ENCODE measurements at places on chromosomes 3 and 15.

GRCh38 chr15:36632226-36632625 lies 52.8 kb downstream of the CDIN1 start:
- DNase-seq, result peak; percentile 11

- no peak for DNase-seq
Measured at GRCh38 chr3:117798221-117798620, 1088.6 kb downstream of the TUSC7 start.

DNA sequence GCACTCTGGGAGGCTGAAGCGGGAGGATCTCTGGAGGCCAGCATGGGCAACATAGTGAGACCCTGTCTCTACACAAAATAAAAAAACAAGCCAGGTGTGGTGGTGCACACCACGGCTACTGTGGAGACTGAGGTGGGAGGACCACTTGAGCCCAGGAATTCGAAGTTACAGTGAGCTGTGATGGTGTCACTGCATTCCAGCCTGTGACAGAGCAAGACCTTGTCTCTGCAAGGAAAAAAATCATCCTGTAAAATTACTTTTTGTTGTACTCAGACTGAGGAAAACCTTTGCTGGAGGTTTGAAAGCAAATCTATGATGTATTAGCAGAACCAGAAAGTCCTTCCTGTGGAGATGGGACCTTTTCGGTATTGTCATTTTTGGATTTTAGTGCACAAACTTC lies 63.3 kb downstream of the ATP1B3 start:
- DNase-seq, result no peak

DNA sequence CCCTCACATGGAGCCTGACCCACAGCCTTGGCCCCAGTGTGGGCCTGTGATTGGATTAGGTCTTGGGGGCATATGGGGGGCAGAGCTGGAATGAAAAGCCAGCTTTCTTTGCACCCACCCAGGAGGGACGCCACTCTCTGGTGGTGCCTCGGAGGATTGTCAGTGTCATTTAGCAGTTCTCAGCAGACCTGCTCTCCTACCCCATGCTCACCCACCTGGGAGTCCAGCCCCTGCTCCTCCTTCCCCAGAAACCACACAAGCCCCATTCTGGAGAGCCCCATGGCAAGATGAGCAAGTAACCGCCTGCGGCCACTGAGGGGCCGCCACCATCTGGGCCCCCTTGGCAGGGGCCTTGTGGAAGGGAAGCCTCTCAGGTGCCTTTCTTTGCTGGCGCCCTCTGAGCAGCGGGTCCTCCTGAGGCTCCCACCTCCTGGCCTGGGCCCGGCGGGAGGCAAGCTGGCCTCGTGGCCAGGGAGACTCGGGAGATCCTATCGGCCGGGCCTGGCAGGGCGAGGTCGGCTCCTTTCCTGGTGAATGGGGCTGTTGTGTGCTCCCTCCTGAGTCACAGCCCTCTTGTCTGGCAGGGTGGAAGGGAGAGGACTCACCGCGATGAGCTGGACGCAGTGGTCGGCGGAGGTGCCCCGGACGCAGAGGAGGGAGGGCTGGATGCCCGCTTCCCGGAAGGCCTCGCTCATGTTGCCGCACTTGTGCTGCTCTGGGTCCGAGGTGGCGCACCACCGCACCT lies 2.3 kb downstream of the MELTF start:
- no peak for DNase-seq

GRCh38 chr3:68018275-68018674 lies 363.9 kb upstream of the SUCLG2 start:
- DNase-seq, result no peak

GRCh38 chr15:32053719-32054118 lies 23.4 kb downstream of the CHRNA7 start:
- DNase-seq, result no peak

GRCh38 chr15:92020804-92021203 lies 167.3 kb downstream of the SLCO3A1 start:
- no peak for DNase-seq

- DNase-seq, result no peak
Measured at GRCh38 chr3:39127269-39127907, 19.9 kb downstream of the TTC21A start.

DNA sequence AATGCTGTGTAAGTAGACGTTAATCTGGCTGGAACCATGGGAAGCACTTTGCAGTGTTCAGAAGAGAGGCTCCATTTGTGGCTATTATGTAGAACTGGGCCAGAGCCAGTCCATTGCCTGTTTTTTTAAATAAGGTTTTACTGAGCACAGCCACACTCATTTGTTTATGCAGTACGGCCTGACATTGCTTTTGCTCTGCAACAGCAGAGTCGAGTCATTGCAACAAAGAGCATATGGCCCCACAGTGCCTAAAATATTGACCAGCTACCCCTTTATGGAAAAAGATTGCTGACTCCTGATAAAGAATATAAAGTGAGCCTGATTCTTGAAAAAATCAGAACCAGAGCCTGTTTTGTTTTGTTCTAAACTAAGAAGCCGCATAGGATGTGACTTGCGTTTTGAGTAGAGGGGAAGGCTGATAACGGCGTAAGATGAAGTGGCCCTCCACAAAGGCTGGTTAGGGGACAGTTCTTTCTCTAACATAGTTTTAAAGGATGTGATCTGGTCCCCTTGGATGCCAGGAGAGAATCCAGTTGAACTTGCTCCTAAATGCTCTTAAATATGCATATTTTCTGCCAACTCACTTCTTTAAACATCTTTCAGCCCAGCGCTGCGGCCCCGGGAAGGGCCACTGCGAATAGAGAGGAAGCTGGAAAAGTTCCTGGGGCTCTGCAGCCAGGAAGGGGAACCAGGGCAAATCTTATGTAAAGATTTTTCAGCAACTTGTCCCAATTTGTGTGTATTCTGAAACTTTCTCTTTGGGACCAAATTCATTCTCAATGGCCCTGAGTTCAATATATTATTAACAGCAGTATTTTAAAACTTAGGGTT lies 64.5 kb downstream of the GLDN start:
- no peak for DNase-seq

- DNase-seq, result no peak
Measured at GRCh38 chr3:142315083-142315482, 89.7 kb upstream of the GK5 start.

DNA sequence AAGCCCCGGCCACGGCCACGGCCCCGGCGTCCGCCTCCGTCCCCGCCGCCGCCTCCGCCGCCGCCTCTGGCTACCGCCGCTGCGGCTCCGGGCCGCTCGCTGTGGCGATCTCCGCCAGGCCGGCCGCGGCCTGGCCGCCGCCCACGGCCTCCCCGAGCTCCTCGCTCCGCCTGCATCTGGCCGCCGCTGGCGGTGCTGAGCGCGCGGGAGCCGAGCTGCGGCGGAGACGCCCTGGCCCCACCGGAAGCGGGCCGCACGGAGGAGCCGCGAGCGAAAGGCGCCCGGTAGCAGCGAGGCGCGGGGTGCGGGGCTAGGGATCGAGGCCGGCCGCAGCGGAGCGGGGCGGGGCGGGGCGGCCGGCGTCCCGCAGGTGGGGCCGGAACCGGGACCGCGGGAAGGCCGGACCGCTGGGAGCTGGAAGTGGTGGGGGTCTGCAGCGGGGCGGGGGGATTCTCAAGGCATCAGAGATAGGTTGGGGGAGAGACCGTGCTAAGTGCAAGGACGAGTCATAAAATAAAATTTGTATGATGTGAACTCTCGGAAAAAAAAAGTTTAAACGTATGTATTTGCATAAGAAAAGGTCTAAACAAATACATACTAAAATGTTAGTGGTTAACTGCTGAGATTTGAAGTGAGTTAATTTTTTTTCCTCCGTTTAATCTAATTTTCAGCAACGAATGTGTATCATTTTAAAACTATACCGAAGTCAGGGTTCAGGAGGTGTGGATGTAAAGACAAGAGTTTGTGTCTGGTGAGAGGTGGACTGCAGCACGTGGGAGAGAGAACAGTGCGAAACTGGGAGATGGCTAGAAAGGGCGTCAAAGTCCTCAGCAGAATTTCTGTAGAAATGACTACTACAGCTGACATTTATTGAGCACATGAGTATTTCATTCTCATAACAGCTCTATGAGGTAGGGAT lies at the start of gene AVEN:
Gene AVEN (minus strand): TSS at position 334 of the 919 bp plus-strand sequence. CDS start 158 bp downstream, at position 176.
- DNase-seq, result no peak

DNA sequence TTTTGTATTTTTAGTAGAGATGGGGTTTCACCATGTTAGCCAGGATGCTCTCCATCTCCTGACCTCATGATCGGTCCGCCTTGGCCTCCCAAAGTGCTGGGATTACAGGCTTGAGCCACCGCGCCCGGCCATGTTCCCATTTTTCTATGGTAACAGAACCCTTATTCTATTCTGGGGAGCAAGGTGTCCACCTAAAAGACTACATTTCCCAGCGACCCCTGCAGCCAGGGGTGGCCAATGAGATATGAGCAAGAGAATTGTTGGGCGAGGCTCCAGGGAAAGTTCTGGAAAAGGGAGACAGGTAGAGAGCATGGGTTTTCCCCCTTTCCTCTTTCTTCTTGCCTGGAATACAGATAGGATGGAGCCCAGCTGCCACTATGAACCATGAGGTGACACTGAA lies 96.9 kb downstream of the LINGO1 start:
- no peak for DNase-seq

- DNase-seq, result no peak
Measured at GRCh38 chr3:156148345-156148945, 28.1 kb downstream of the KCNAB1 start.

DNA sequence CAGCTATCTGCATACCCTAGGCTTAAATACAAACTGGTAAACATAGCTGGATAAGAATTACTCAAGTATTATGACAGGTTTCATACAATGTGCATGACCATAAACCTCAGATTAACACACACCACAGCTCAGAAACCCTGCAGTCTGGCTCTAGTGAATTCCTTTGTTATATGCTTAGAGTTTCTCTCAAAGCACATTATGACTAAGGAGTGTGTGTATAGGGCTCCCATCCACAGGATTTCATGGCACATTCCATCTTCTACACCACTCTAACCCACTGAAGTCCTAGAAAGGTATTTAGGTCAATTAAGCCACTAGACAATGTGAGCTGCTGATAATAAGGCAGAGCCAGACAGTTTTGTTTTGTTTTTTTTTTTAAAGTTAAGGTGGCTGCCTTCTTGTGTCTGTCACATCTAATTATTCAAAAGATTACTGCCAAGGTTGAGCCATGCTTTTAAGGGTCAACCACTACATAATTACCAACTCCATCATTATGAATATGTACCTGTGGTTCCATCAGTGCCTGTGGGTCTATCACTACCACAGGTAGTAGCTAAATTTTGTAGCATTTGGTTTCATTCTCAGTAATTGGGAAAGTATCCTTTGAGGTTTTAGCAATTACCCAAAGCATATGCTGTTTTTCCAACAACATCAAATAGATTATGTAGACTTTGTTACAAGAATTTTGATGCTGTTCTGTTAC lies 107.0 kb downstream of the ALCAM start:
- DNase-seq, result no peak

Data from head of caudate nucleus (tissue), 42 donors.